ENCODE measurements at places on chromosomes 4 and X.

DNA sequence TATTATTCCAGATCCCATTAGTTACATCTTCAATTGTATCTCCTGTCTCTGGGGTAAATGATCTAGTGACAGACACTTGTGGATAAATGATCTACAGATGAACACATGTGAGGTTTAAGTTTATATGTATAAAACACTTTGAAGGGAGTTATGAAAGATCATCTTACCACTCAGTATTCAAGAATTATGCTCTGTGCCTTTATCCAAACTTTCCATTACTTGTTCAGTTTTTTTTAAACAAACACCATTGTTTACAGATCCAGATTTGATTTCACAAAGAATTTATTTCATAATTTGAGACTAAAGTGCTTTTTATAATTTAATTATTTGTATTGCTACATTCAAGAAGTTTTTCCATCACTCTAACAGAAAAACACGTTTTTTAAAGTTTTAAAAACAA, 142.5 kb downstream of the HHIP start:
- no peak for DNase-seq

DNA sequence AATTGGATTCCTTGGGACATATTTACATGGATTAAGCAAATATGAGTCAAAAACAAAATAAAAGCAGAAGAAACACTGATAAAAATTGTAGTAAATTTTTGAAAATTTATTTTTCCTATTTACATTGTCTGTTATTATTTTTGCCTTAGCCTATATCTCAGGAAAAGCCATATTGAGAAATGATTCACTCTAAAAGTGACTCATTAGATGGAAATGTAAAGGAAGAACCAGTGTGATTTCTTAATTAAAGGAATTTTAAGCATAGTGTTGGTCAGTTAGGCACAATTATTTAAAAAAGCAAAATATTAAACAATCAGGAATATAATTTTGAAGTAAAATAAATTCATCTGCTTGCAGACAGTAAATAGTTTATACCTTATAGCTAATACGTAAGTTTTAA, 167.4 kb upstream of the NAP1L5 start:
- DNase-seq = no peak

GRCh38 chr4:148653681-148654080, 211.5 kb upstream of the NR3C2 start:
- DNase-seq = no peak

- no peak for DNase-seq
These were observed 8.8 kb downstream of the EPHA5 start for GRCh38 chr4:65661471-65661870.

GRCh38 chr4:102546635-102547034, 45.5 kb downstream of the NFKB1 start:
- DNase-seq = no peak

DNA sequence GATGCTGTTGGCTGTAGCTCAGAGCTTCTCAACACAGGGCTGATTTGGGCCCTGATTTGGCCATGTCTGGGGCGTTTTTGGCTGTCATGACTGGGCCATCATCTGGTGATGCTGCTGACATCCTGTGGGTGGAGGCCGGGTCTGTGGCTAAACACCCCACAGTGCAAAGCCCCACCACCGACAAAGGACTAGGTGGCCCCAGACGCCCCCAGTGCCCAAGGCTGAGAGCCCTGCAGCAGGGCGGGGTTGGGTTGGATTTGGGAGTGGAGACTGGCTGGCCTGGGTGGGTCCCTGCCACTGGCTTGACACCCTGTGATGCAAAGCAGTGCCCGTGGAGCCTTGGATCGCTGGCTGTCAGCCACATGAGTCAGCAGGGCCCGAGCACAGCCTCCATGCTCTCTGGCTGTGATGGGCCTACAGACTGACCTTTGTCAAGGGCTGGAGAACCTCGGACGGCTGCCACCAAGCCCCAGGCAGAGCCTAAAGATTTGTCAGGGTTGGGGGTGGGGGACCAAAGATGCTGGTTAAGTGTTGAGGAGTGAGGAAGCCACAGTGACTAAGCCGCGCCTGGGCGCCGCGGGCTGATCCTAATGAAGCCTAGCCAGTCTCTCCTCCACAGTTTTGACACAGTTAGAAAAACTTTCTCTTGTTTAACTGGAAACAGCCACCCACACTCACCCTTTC, 28.3 kb downstream of the CYTL1 start:
- no peak for DNase-seq

GRCh38 chr4:26433556-26433955, 56.7 kb downstream of the CCKAR start:
- no peak for DNase-seq

- DNase-seq = no peak
These were observed 59.1 kb downstream of the ANXA3 start for GRCh38 chr4:78610546-78611214.

GRCh38 chr4:169205075-169205743, 65.5 kb downstream of the SH3RF1 start:
- DNase-seq = no peak

DNA sequence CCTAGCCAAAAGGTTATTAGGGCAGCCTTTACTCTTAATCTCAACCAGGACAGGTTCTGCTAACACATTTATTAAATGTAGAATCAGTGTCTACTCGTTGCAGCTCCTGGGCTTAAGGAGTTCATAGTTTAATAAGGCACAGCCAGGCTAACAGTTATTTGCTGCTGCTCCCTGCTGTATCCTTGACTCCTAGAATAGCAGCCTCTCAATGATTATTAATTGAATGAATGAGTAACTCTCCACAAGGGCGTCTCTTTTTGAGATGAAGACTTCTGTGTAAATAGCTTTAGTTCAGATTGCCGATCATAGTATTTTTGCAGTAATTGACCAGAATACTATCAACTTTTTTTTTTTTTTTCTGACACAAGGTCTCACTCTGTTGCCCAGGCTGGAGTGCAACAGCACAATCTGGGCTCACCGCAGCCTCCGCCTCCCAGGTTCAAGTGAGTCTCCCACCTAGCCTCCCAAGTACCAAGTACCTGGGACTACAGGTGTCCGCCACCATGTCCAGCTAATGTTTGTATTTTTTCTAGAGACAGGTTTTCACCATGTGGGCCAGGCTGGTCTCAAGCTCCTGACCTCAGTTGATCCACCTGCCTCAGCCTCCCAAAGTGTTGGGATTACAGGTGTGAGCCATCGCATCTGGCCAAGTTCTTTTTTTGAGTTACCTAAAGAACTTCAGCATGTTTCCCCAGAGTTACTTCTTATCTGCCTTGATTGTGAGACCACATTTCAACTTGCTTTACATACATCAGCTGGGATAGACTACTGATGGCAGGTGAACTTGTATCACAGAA, 2.9 kb downstream of the UGDH start:
- no peak for DNase-seq

DNA sequence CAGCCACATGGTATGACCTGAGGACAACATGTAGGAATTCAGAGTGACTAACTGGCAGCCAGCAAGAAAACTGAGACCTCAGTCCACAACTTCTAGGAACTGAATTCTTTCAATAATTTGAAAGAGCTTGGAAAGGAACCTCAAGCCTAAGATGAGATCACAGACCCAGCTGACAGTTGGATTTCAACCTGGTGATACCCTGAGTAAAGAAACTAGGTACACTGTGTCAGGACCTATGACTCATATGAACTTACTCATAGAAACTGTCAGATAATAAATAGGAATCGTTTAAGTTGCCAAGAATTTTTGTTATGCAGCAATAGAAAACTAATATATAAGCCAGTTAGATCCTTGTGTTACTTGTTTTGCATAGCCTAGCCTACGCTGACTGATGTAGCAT, 102.4 kb upstream of the DCAF12L1 start:
- DNase-seq = no peak

- no peak for DNase-seq
These were observed 64.3 kb upstream of the FTHL17 start for GRCh38 chrX:31136144-31136611.

GRCh38 chr4:16056681-16057385, 27.0 kb downstream of the PROM1 start:
- no peak for DNase-seq

DNA sequence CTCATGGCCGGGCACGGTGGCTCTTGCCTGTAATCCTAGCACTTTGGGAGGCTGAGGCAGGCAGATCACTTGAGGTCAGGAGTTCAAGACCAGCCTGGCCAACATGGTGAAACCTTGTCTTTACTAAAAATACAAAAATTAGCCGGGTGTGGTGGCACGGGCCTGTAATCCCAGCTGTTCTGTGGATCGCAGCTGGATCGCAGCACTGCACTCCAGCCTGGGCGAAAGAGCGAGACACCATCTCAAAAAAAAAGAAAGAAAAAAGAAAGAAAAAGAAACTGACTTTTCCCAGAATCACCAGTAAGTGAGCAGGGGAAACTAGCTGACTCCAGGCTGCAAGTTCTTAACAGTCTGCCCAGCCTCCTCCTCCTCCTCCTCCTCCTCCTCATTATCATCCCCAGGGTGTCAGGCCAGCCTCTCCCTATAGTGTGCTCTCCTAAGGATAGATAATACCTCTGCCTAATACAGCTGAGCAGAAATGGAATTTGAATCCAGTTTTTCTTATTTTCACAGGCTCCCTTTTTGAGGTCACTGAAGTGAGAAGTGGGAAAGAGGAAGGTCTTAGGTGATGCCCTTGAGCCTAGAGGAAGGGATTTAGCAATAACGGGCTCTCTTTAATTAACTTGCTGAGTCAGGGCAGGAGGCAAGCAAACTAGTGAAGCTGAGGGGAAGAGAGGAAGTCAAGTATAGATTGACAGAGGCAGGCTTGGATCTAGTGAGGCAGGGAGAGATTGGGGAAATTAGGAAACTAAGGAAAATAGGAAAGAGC, 11.8 kb upstream of the ELF2 start:
- DNase-seq = no peak

GRCh38 chr4:75505630-75506029, 8.6 kb downstream of the RCHY1 start:
- DNase-seq = no peak

DNA sequence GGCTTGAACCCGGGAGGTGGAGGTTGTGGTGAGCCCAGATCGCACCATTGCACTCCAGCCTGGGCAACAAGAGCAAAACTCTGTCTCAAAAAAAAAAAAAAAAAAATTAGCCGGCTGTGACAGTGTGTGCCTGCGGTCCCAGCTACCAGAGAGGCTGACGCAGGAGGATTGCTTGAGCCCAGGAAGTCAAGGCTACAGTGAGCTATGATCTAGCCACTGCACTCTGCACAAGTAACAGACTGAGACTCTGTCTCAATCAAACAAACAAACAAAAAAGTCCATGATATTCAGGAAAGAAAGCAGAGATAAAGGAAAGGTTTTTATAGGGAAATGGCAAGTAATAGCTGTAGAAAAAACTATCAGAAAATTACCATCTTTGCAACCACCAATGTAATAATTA, 2.1 kb upstream of the LAGE3 start:
- no peak for DNase-seq

DNA sequence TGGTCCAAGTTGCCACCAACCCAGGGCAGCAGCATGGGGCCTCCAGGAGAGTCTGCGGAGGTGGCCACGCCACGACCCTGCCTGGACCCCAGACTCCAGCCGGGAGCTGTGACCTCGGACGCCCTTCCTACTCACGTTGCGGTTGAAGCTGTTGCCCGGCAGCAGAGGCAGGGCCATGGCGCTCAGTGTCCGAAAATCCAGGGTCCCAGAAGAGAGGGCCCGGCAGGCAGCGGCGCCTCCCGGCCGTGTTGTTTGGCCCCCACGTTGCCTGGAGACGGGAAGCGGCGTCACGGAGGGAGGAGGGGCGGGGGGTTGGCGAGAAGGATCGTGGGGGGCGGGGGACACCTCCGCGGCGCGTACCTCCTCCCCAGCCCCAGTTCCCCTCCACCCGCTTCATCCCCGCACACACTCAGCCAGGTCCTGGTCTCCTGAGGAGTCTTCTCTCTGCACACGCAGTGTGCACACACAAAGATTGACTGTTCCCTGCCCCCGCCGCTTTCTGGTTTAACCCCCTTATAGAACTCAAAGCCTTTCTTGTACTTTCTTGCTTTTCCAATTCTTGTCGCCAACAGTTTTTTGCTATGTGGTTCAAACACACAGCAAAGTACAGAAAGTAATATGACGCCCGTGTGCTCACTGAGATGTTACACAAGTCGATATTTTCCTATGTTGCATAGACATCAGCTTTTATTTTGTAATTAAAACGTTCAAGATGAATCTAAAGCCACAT, at the start of gene EFHC2:
Gene EFHC2, minus strand, starts transcription at position 261 of the 730 bp plus-strand sequence. Its CDS starts 84 bp downstream, at position 177.
- peak; percentile 55 for DNase-seq

DNA sequence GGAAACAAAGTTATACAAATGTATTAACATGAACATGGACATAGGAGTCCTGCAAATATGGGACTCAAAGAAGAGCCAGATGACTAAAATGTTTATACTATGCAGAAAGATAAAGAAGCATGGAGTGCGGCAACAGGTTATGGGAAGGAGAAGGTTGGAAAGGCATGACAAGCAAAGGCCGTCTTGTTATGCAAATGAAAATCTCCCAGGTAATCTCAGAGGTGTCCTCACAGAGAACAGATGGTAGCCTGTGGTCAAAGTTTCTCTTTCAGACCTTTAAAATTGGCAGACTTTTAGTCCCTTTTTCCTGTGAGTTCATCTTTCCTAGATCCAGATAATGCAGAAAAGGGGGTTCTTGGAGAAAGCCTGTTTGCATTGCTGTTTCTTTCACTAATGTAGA, 116.4 kb upstream of the BEND4 start:
- DNase-seq = no peak

DNA sequence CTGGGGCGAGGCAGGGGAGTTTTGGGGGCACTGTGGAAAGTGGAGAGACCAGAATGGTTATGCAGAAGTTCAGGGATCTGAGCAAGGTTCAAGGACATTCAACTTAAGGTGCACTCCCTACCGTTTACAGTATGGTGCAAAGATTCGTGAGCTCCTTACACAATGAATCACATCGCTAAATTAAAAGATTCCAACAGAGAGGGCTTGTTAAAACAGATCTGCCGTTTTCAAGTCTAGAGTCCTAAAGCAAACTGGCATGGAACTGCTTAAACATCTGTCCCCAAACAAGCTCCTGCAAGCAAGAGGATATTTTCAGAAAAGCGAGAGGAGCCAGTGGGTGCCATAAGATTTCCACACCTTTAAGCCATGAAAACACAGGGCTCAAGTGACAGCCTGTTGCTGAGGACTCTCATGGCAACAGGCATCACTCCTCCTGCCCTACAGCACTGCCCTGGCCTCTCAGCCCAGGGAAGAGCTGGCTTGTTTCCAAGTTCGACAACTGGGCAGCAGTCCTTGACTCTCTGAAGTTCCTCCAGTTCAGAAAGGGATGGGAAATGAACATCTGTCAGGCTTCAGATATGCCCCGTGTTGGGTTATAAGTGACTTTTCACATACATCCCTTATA, 10.0 kb downstream of the FAM184B start:
- no peak for DNase-seq

DNA sequence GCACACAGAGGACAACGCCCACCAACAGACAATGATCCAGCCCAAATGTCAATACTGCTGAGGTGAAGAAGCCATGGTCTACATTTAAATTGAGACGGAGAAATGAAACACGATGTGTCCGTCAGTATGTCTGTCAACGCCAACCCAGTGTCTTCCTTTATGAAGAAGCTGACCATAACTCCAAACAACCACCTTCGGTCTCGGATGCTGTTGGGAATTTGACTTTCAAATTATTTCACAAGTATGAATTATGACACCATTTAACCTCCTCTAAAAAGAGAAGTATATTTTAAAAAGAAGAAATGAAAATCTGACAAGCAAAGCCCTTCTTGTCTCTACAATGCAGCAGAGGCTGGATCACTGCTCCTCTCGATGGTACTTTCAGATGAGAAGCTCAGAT, 123.7 kb upstream of the MAP3K15 start:
- no peak for DNase-seq

- DNase-seq = no peak
These were observed 5.9 kb downstream of the RTL3 start for GRCh38 chrX:78653118-78653822.

GRCh38 chrX:100379388-100379986, 30.6 kb downstream of the PCDH19 start:
- no peak for DNase-seq
